ENCODE measurements at places on chromosomes 2 and 18.

DNA sequence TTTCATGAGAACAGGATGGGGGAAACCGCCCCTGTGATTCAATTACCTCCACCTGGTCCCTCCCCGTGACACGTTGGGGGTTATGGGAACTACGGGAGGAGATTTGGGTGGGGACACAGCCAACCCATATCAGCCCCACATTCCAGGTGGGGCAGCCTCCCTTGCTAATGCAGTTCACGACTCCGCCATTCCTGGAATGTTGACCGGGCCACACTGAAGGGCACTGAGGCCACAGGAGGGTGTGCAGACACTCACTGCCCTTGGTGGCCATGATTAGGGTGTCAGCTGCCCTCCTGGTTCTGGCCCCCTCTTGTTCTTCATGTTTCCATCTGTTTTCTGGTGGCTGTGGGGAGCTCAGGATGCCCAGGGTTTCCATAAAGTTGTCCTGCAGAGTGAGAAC, 176.3 kb downstream of the TWIST2 start:
- no peak for DNase-seq

DNA sequence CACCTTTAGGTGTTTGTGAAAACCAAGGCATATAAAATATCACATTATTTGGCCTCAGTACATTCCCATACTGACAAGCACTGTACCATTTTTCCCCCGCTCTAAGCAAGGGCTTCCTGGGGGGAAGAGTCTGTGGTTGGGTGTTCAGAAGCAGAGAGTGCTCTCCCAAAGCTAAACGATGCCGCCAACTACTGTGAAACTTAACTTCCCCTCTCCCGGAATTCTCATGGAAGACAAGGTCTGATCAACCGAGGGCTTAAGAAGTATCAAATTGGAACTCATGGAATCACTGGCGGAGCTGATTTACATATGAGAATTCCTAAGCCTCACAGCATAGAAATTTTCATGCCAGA, 433 bp upstream of the MFF start:
- DNase-seq = no peak

DNA sequence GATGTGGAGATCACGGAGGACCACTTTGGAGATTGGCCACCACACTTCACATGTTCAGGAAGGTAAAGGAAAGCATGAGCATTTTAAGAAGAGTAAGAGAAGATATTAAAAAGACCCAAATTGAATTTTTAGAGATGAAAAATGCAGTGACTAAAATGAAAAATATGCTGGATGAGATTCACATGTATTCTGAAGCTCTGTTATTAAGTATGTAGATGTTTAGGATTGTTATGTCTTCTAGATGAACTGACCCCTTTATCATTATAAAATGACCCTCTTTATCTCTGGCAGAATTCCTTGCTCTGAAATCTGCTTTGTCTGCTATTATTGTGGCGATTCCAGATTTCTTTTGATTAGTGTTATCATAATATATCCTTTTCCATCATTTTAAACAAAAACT, 36.0 kb upstream of the DYNC2LI1 start:
- no peak for DNase-seq

DNA sequence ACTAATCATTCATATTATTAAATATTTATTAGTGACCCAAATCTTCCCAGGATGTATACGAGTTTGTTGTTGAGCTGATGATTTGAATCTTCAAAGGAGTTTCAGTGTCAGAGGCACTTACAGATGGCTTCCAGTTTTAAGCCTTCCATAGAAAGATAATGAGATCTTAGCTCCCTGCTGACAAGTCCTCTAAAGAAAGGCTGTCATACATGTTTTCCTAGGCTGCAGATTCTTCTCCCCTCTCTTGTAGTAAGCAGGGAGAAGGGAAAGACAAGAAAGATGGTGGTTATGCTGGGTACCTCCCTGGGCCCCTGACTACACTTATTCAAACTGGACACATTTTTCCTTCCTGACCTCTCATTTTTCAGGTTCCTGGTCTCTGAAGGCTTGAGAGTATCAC, 8.1 kb upstream of the GAREM1 start:
- DNase-seq = no peak

DNA sequence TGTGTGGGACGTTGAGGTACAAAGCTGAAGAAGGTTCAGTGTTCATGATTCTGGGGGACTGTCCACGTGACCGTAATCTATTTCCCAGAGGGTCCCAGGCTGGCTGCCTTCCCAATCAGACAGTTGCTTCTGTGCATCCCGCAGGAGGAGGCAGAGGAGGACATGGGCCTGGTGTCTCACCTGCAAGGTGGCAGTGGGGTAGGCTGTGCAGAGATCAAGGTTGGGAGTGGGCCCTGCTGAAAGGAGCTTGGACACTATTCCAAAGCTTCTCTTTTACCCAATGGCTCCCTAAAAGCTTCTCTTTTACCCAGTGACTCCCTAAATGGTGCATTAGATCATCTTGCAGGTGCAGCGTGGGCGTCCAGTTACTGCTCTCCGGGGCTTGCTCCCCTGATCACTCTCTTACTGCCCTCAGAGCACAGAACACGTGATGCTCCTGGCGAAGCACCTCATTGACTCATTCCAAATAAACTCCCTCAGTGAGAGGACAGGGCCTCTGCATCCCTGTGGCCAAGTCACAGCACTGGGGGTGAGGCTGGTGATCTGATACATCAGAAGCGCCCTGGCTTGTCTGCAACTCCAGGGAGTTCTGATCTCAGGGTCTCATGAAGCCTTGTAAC, 41.5 kb downstream of the RNF144A start:
- DNase-seq = no peak

DNA sequence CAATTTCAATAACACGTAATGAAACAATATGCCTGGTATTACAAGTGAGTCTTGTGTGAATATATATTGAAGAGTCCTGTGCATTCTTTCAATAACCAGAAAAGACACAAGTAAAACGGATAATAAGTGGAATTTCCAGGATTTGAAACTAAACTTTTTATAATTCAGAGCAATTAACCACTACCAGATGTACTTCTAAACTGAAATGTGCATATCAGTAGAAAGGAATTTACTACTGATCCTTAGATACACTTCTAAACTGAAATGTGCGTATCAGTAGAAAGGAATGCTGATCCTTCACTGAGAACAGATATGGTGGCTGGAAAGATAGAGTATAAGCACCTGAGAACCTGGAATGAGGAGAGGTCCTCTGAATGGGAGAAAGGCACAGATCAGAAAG, 470.9 kb upstream of the SPHKAP start:
- no peak for DNase-seq

GRCh38 chr2:239588451-239589269, 187.8 kb upstream of the HDAC4 start:
- DNase-seq = no peak

GRCh38 chr2:112916625-112917247, 5.8 kb downstream of the IL37 start:
- DNase-seq = no peak

DNA sequence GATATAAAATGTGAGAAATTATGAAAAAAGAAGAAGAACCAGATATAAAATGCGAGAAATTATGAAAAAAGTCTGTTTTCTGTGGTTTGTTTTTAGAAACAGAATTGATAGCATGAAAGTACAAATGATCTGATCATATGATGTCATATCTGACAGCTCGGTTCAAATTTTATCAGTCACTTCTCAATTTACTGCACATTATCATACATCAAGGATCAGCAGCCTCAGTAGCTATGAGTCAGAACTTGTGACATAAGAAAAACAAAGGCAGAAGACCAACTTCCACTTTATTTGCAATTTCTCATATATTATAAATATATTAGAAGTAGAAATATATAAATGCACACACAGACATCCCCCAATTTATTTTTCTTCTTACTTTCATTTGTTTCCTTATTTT, 634.0 kb downstream of the LRP1B start:
- no peak for DNase-seq

DNA sequence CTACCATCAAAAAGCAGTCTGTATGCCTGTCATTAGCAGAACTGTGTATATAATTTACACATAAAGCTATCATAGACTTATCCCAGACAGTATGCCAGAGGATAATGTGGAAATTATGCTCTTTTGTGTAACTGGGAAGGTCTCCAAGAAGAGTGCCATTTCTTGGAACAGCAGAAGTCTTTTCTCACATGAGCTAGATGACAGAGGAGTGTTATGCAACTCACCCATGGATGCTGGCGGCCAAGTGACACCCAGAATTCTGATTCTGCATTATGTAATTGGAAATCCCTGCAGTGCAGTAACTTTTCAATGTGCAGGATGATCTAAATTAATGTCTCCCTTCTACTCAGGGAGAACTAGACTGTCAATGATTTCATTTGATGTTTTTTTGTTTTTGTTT, 160.0 kb downstream of the UBE2E3 start:
- DNase-seq = no peak

GRCh38 chr2:238945433-238946150, 97.7 kb downstream of the TWIST2 start:
- DNase-seq = no peak

DNA sequence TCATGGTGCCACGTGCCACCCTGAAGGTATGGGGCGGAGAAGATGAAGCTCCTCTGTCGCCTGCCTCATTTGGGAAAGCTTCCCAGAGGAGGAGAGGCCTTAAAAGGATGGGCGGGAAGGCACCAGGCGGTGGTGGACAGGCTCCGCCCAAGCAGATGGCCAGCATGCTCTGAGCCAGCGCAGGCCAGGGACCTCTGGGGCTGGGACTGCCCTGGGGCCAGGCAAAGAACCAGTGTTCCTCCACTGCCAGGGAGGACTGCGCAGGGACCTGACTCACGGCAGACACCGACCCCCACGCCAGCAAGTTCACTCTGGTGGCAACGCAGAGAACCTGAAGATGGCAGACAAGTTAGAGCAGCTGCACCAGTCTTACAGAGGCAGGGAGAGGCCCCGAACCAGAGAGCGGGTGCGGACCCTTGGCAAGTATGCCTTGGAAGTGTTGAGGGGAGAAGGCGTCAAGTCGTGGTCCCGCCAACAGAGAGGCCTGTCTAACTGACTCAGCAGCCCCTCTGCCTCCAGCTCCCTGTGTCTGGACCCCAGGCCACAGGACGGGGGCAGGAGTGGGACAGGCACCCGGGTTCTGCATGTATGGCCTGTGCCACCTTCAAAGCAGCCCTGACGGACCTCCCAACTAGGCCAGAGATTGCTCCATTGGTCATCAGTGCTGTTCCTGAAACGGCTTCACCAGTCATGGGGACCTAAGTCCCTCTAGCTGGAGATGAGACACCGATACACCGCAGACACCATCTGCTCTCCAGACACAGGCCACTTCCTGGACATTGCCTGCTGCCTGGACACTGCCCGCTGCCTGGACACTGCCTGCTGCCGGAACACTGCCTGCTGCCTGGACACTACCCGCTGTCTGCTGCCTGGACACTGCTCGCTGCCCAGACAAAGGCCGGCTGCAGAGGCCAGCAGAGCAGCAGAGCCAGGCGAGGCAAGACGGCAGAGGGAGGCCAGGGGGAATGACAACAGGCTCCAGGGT, 124.7 kb downstream of the HDAC4 start:
- no peak for DNase-seq

DNA sequence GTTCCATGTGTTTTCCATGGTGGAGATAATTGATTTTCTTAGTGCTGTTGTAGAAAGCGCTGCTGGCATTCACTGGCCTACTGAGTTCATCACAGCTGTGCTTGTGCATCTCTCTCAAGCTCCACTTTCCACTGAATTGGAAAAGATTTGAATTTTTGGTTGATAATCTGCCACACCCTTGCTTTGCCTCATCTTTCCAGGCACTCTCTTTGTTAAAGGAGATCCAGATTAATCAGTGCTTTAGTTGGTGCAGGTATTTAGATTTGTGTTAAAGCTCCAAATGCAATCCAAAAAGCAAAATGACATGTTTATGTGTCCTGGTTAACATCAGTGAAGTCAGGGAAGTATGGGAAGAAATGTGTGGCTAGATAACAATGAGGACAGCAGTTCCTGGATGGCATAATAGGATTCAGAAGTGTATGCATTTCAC, 2.7 kb upstream of the COL3A1 start:
- no peak for DNase-seq

- peak; percentile 18 for DNase-seq
Measured at GRCh38 chr2:159788253-159788652, 9.8 kb downstream of the CD302 start.

- DNase-seq = no peak
Measured at GRCh38 chr18:14189858-14190257, 57.6 kb upstream of the ZNF519 start.

GRCh38 chr18:30828700-30829099, 213.8 kb downstream of the DSC3 start:
- no peak for DNase-seq

DNA sequence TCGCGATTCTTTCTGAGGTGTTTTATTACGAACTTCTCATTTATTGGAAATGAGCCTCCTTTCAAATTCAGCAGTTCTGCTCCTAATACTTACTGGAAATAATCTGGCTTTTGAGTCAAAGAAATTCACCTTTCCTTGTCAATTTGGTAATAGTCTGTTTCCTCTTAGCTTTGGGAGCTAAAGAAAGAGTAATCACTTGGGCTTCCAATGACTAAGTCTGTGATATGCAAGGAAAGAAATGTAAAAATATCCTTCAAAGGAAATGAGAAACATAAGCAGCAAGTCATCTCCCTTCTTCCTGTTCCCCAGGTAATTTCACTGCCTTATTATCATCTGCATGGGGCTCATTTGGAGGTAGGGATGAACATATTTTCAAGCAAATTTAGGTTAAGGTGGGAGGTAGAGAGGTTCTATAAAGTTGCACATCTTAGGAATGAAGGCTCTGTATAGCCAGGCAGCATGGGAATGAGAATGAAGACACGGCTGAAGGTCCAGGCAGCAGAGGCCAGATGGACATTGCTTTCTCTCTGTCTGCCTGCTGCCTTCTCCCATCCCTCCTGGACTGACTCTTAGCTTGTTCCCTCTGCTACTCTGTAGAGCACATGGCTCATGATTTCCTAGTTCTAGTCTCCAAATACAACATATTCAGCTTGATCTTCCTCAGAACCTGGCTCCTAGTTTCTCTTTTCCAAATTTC, 1.0 kb downstream of the SPP2 start:
- no peak for DNase-seq

DNA sequence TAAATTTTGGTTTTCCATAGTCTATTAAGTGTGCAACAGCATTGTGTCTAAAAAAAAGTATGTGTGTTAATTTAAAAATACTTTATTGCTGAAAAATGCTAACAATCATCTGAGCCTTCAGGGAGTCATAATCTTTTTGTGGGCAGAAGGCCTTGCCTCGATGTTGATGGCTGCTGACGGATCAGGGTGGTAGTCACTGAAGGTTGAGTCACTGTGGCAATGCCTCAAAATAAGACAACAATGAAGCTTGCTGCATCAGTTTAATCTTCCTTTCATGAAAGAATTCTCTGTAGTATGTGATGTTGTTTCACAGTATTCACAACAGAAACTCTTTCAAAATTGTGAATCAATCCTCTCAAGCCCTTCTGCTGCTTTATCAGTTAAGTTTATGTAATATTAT, 31.3 kb downstream of the HDHD2 start:
- no peak for DNase-seq

DNA sequence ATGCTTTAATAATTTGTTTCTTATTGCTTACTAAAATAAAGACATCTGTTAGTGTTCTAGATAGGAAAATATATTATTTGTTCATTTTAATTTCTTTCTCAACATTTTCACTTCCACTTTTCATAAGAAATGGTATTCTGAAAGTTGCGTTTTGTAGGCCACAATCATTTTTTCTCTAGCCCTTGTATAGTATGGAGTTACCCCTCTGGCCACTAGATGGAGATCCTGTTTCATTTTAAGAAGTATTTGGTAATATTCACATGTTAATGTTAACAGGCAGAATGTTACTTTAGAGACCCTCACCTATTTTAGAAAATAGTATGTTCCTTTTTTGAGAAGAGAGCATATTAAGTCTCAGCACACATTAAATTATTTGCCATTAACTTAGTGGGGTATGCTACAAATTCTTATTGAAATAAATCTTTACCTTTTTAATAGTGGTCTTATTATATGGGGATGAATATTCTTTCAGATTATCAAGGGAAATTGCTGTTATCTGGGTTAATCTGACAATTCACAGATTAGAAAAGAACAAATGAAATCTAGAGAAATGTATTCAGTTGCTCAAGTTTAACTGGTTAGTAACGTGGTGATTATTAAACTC, 73.9 kb upstream of the TTC27 start:
- no peak for DNase-seq
